ENCODE measurements at places on chromosomes 5 and 9.

DNA sequence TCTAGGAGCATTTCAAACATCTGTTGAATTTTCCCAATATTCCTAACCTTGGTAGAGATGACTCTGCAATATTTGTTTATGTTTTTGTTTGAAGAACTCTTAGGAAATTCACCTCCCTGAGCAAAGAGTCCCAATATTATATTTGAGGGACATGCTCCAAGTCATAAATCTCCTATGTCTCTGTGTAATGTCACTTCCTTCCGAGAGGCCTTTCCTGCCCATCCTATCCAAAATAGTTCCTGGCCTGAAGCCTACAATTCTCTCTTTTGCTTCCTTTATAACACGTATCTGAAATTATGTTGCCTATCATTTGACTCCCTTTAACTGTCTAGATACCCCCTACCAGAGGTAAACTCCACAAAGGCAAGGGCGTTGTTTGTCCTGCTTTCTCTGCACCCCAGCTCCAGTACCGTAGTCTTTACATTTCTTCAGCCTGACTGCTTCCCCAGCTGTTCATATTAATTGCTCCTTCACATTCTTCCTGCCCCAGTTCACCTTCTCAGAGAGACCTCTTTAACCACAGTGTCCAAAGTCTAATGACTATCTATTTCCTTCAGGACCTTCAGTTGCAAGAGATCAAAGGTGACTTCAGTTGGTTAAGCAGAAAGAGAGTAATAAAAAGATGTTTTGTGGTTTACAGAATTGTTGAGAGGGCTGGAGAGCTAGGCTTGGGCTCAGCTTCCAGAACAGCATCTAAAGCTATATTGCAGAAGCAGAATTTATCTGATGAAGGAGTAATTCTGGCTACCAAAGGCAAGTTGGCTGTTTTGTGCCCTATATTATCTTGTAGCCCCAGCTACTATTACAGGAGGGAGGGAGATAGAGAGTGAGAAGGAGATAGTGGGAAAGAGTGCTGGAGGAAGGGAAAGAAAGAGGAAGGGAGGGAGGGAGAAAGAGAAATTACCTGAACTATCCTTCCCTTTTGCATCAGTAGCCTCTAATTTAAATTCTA lies 109.3 kb upstream of the TMEM161B start:
- DNase-seq: no peak

DNA sequence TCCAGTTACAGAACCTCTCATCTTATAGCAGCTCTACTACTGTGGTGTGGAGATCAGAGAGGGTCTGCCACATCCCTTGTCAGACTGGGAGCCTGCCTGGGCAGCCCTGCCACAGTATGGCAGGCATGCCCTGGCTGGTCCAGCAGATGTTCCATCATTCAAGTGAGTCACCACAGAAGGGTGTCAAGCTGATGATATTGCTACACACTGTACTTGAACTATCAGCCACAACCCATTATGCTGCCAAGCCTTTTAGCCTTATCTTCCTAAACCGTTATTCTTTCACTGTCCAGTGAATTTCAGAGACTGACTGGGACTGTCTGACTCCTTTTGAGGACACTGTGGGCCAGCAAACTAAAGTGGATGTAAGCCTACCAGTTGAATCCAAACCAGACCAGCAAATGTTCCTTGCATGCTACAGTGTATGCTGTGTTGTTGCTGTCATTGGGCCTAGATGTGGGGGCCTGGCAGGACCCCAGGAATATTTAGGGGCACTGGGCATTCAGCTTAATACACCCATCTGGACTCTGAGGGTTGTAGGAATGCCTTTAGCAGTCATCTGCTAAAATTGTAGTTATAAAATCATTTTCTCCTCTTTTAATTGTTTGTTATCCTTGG lies 202.6 kb downstream of the NR3C1 start:
- DNase-seq: no peak

DNA sequence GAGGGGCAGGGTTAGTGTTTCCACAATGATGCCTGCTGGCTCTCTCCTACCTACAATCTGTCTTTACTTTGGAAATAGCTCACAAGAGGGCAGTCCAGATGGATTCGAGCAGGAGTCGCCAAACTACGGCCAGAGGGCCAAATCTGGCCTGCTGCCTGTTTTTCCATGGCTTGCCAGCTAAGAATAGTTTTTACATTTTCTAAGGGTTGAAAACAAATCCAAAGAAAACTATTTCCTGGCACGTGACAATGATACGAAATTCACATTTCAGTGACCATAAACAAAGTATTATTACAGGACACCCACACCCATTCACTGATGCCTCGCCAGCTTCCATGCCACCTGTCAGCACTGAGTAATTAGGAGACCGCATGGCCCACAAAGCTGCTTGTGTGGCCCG lies 162.9 kb upstream of the WWC1 start:
- no peak for DNase-seq

DNA sequence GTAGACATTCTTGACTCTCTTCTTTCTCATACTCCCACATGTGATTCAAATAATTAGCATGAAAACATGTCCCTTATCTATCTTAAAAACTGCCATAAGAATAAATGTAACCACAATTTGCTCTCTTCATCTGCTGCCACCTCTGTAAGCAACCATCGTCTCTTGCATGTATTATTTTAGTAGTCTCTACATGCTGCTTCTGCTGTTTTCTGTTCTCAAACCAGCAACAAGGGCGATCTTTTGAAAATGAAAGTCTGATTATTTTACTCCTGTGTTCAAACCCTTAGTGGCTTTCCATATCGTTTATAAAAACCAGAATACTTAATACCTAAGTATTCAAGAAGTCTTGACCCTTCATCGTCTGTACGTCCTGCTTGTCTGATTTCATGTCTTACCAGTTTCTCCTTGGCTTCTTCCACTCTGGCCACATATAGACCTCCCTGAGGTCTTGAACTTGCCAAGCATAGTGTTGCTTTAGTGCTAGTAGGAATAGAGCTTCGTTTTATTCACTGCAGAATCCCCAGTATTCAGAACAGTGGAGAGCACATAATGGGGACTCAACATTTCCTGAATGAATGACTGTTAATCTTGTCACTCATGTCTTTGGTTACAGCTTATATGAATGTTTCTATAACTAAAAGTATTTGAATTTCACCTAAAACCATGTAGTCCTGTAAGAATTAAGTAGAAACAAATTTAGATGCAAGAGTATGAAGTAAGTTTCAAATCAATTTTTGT lies 10.6 kb downstream of the CDC42SE2 start:
- DNase-seq: no peak

- DNase-seq: no peak
Measured at GRCh38 chr5:601771-602465, 10.2 kb upstream of the CEP72 start.

- no peak for DNase-seq
Measured at GRCh38 chr5:178327931-178328711, 95.5 kb upstream of the PHYKPL start.

DNA sequence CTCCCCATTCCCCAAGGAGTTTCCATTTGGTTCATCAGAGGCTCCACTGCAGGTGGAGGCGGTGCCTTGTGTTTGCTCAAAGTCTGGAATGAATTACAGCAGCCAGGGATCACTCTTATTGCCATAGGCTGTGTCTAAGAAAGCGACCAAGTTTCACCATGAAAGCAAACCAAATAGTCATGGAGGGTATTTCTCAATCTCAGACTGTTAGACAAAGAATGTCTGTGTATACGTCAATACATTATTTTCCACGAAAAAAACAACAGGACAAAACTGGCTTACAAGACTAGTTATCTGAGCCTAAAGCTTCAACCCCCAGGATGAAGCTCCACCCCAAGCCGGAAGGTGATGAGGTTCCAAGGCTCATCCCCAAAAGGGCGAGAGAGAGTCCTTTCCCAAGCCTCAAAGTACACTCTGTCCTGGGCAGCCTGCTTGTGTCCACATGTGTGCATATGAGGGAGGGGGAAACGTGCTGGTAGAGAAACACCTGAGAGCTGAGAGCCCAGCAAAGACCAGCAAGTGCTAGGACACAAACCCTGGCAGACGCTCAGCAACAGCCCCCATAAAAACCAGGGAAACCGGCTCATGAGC lies 4.3 kb downstream of the B4GALT1 start:
- no peak for DNase-seq

DNA sequence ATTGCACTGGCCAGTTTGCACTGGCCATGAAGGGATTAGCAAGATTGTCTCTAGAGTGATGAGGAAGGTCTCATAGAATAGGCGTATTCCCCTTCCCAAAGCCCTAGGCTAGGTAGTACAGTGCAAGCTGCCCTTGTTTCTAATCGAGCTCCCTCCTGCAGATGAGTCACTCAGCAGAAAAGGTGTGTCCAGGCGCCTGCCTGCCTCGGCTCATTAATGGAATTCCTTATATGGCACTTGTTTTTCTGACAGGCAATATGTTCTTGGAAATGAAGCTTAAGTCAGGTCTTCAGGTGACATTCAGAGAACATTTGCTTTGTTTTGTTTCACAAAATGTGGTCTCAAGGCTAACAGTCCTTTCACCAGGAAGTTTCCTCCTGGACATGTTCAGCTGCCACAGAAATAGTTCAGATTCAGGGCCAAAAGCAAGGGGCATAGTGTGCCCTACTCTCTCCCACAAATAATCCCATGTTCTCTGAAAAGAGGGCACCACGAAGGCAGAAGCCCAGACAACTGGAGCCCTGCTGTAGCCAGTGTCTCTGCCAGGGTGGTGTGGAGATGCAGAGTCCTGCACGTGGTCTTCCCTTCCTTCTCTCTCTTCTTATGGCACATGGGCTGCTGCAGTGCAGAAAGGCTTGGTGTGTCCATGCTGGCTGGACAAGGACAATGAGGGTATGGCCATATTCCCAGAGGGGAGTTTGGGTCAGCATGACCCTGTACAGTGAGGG lies 281.1 kb upstream of the MAP3K1 start:
- DNase-seq: no peak

DNA sequence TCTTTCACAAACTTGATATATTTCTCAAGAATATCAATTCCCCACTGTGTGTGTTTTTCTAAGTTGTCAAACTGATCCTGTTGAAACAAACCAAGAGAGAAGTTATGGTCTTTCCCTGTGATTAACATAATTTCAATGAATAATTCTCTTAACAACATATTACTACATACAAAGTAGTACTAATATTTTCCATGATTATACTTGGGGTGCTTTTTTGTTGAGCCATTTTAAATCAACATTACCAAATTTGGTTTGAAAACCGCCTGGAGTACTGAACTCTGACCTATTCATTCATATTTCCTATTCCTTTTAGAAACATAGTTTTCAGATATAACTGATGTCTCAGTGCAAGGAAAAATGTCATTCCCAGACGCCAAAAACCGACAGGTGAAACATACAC lies 48.1 kb downstream of the FNBP1 start:
- no peak for DNase-seq

DNA sequence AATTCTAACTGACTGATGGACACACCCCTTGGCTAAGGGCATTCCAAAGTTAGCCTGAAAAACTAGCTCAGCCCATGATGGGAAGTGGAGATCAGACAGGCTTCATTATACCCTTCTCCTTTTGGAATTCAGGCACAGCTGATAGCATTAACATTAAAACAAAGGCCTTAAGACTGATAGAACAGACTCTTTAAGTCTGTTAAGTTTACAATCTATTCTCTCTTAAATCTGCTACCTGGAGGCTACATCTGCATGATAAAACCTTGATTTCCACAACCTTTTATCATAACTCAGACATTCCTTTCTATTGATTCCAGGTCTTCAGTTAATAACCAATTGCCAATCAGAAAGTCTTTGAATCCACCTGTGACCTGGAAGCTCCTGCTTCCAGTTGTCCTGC lies 281.4 kb downstream of the TUSC1 start:
- DNase-seq: no peak

GRCh38 chr9:8614926-8615440 lies 815.4 kb upstream of the DMAC1 start:
- DNase-seq: no peak

DNA sequence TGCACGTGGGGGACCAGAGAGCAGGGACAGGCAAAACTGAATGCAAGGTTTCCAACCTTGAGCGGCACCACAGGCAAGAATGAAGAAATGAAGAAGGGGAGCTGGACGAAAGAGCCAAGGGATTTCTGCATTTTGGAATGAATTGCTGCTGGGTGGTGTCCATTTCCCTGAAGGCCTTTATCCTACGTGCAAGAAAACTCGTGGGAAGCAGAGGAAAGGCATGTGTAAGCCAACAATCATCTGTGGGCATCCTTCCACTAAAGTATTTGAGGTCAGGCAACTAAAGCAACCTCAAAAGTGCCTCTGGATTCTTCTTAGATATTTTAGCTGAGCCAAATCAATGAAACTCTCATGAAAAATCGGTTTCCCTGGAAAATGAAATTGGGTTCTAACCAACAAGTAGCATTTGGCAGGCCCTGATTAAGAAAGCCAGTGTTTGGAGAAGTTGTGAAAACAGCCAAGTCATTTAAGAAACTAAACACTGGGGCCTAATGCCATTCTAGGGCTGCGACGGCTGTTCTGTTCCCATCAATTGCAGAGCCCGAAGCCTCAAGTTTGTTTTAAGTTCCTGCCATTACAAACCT lies 4.7 kb upstream of the TGFBI start:
- no peak for DNase-seq

DNA sequence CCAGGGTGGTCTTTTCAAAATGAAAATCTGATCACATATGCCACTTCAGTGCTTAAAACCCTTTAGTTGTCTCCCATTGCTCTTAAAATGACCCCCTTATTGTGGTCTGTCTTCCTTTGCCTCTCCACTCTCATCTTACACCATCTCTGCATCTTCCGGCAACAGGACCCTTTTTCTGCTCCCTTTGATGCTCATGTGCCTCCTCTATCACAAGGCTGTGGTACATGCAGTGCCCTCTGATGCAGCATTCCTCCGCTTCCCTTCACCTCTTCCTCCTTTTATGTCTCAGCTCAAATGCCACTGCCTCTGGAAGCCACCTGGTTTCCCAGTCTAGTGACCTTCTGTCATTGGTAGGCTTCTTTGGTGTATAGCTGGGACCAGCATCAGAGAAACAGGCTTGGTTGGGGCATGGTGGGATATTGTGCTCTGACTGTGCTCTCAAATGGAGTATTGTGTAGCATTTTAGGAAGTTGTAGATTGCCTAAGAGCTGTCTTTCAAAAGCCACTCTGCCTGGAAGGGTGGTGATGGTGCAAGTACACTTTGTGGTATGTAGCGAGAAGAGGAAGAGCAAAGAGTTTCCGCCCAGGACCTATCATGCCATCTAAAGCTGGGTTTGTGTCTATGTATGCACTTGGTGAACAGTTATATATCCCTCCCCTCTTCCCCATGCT lies 28.1 kb downstream of the ARHGAP26 start:
- no peak for DNase-seq

- no peak for DNase-seq
Measured at GRCh38 chr5:149764086-149764485, 34.0 kb downstream of the PPARGC1B start.

GRCh38 chr5:15933259-15934207 lies 246.1 kb downstream of the MARCHF11 start:
- DNase-seq: no peak

DNA sequence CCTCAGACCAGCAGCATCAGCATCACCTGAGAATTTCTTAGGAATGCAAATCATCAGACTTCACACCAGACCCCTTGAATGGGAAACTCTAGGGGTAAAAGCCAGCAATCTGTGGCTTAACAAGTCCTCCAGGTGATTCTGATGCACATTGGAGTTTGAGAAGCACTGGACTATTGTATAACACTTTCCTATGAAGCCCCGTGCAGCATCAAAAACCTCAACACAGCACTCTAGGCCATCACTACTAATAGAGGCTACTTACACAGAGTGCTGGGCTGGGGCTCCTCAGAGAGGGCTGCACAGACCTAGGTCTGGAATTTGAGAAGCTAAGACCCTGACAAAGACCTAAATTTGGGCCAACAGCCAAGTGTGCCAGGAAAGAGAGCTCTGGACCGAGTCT lies 95.7 kb upstream of the ARAP3 start:
- DNase-seq: no peak

Data from substantia nigra (tissue), 51 donors.